H1 (cell line): ENCODE measurements at places on chromosomes 4 and X. TPM values are rescaled to one million over a fixed set of nuclear protein-coding genes. Genes with fewer than 3 reads are reported as not detected.

GRCh38 chr4:41620594-41621256 is 82.8 kb downstream of the LIMCH1 start:
- no peak for DNase-seq

GRCh38 chr4:184983672-184984356 is 34.5 kb upstream of the HELT start:
- peak; percentile 91 for DNase-seq

DNA sequence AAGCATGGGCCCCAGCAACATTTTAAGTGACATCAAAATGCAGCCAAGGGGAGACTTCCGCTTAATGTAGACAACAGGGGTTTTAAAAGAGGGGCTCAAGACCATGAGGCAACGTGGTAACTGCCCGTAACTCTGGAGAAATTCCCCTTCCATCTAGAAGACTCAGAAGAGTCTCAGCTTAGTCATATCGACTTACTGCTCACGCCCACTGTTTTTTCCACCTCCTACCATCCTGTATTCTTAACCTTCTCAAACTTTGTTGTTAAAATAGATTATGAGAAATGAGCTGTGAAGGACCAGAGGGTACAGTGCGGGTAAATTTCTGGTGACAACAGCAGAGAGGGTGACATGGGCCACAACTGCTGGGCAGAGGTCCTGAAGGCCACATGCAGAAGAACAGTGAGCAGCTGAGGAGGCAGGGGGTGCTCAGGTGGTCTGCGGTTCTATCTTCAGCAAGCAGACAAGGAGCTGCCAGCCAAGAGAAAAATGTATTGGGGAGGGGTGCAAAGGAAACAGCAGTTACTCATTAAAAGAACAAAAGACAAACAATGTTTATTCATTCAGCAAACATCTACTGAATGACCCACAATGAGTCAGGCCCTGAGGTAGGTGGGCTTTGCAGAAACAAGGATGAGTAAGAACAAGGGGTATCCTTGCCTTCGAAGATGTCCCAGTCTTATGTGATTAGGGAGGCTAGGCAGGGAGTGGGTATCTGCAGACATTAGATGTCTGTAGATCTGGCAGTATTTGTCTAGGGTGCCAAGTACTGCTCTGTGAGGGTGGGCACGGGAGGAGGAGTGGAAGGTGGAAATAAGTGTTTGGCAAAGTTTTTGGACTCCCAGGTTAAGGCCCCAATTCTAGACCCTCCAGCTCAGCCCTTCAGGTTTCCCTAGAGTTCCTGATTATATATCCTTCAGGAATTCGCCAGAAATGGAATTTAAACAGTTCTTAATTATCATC is 175.3 kb downstream of the TSPAN5 start:
- no peak for DNase-seq

The WNK3 gene
- 37.1 and 37.5 TPM in 2 replicates for total RNA-seq

GRCh38 chrX:38108364-38108763 is 102.0 kb downstream of the SYTL5 start:
- DNase-seq = no peak

GRCh38 chr4:169659716-169660670 is 39.6 kb downstream of the CLCN3 start:
- DNase-seq = peak; percentile 7

The CLIC2 gene
- total RNA-seq = 0.61 TPM in 1 of 2 replicates, not detected in the other

The UGT2B10 gene
- not detected in 2 replicates for total RNA-seq

- DNase-seq = no peak
These were observed 286.3 kb downstream of the ANK2 start for GRCh38 chr4:113335746-113336145.

DNA sequence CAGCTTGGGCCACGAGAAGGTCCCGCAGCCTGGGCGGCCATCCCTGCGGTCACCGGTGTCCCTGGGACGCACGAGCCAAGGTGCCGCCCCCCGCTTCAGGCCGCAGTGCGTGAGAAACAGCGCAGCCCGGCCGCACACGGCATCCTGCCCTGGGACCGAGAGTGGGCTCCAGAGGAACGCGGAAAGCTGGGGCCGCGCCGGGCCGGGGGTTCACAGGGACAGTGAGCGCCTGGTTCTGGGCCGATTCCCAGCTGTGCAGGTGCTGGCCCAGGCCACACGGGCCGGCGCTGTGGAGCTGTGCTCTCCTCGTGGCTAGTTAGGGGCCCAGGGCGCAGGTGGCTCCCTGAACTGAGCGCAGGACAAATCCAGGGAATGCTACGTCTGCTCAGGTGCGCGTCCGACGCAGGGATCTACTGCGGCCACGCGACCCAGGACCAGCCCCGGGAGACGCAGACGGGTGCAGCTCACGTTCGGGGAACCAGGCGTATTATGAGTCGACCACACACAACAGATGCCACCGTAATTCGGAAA is 25.8 kb upstream of the GTPBP6 start:
- DNase-seq = peak; percentile 42

DNA sequence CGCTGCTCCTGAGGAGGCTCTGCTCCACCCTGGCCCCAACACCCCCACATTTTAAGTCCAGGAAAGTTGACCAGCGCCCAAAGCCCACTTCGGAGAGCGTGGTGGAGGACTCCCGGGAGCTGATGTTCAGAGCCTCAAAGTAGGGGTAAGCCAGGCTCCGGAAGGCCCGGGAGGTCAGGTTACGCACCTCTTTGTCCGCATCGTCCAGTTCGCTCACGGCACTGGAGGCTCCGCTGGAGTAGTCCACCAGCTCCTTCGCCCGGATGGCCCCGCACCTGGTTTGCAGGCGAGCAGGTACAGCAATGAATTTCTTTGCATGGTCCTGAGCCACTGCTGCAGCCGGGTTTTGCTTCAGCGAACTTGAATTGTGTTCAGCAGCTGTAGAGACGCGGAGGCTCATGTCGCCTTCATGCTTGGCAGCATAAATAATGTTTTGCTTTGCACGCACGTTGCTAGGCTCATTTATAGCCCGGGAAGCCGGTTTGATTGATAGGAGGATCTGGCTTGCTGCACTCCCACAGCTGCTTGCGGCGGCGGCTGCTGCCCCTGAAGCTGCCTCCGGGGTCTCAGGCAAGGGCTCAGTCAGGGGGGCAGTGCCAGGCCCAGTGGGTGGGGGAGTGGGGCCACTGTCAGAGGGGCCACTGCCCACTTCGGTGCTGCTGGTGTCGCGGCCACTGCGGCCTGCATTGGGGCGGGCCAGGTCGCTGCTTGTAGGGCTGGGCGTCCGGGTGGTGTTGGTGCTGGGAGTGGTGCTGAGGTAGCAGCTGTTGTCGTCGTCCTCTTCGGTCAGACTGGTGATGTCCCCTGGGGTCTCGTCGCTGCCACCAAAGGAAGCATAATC is 4.8 kb downstream of the C4orf54 start:
- DNase-seq = no peak

The DOK7 gene
- not detected in 2 replicates for total RNA-seq

- DNase-seq = no peak
These were observed 164.9 kb downstream of the RNF150 start for GRCh38 chr4:140968371-140968770.

DNA sequence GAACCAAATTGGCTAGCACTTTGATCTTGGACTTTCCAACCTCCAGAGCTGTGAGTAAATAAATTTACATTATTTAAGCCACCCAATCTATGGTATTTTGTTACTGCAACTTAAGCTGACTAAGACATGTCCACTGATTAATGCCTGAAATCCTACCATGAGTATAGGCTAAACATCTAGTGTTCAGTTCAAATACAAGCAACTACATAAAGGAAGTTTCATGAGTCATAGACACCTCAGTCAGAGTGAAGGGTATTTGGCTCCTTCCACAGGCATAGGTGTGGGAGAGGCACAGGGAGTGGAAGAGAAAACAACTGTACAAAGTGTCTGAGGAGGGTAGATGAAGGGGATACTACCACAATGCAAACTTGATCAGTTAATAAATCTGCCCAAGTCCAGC is 35.5 kb upstream of the PCDH19 start:
- no peak for DNase-seq

- no peak for DNase-seq
These were observed 1.8 kb upstream of the PRPS1 start for GRCh38 chrX:107626481-107626880.

- no peak for DNase-seq
These were observed 2.3 kb downstream of the PGRMC2 start for GRCh38 chr4:128285085-128285997.

DNA sequence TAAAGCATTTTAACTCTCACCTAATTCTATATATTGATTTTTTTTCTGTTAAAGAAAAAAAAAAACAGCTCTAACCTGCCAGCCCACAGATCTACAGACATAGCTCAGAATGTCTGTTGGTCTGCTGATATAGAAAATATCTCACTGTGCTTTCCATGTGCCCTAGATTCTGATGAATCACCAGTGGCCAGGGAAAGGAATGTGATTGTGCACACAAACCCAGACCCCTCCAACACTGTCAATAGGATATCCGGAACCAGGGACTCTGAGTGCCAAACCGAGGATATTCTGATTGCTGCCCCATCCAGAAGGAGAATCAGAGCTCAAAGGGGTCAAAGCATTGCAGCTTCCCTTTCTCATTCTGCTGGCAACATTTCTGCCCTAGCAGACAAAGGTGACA is 12.1 kb upstream of the SCML1 start:
- DNase-seq = no peak

- DNase-seq = no peak
These were observed 114.8 kb upstream of the ADRA2C start for GRCh38 chr4:3651267-3651845.

The SRD5A3 gene
- 19.4 and 19.6 TPM in 2 replicates for total RNA-seq

DNA sequence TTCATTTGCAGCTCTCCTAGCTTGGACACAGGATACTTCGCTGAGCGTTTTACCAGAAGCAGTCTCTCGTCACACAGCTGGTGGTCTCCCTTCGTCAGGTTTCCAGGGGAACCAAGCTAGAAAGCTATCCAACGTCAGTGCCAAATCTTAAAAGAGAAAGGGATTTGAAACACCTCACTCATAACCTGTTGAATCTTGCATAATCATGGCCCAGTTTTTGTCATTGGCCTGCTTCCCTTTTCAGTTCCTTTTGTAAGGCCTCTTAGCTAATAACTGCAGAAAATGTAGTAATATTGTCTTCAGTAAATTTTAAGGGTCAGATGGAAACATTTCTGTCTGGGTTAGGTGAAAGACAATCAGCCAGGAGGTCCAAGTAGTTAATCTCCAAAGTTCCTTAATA is 22.0 kb downstream of the RAB39B start:
- no peak for DNase-seq

- DNase-seq = no peak
These were observed 136.2 kb upstream of the MED14 start for GRCh38 chrX:40871385-40872082.

The FAM53A gene
- total RNA-seq = 2.0 and 2.8 TPM in 2 replicates

DNA sequence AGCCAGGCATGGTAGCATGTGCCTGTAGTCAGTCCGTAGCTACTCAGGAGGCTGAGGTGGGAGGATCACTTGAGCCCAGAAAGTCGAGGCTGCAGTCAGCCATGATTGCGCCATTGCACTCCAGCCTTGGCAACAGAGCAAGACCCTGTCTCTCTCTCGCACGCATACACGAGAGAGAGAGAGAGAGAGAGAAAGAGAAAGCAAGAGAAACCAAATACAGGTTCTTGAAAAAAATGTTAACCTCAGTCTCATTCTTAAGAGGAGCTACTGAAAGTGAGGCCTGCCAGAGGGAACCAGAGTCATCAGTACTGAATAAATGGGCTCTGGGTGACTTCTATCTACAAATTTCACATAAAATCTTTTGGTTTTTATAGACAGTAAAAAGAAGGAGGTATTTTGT is 42.9 kb downstream of the KIAA0232 start:
- no peak for DNase-seq

The FGFRL1 gene
- 18.8 and 18.9 TPM in 2 replicates for total RNA-seq

DNA sequence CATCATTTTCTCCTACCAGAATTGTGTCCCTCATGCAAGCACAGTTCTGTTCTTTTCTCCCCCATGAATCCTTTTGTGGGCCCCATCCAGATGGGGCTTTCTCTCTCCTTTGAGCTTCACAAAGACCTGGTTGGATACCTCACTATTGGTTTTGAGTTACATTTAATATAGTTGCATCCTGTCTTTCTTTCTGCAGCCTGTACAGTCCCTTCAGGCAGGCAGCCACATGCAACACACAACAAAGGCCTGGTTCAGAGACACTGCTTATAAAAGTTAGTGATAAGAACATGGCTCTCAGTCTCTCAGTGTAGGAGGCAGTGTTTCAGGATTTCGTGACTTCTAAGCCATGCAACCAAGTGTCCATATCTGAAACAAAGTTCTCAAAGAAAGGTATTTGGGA is 70.6 kb upstream of the PAGE3 start:
- no peak for DNase-seq

- DNase-seq = no peak
These were observed 31.8 kb upstream of the NKX6-1 start for GRCh38 chr4:84530871-84531270.

GRCh38 chr4:55545151-55545550 is 1.6 kb downstream of the CLOCK start:
- DNase-seq = no peak

DNA sequence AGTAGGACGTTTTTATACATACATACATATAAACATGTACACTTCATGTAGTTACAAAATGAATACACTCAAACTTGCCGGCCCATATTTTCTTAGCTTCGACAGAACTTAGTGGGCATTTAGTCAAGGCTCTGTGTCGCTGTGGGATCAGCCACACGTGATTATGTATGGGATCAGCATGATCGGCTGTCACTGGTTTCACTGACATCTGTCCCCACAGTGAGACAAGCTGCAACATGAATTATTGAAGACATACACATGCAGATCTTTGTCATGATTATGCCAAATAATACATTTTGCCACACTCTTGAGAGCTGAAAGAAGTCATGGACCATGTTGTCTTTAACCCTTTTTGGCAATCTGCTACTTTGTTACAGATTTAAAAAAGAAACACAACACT is 38.2 kb upstream of the NAA11 start:
- no peak for DNase-seq

The CFP gene
- 2.2 and 2.4 TPM in 2 replicates for total RNA-seq

GRCh38 chr4:153555730-153556434 is 89.7 kb downstream of the TMEM131L start:
- no peak for DNase-seq

DNA sequence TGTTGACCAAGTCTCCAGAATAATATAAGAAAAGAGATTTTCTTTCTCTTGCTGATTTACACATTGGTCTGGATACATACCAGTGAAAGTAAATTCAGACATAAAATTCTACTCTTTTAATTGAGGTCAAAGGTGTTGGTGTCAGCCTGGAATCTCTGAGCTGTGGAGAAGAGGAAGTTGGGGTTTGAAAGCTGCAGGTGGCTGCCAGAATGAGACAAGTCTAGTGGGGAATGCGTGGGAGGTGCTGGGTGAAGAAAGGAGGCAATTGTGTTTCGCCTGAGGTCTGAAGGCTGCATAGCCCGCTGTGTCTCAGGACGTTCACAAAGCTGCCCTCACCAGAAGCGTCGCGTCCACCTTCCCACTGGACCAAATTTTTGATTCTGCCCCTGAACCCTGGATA is 31.2 kb downstream of the PHEX start:
- DNase-seq = no peak
